Caki2 (cell line): ENCODE measurements at places on chromosomes 2 and 18.

DNA sequence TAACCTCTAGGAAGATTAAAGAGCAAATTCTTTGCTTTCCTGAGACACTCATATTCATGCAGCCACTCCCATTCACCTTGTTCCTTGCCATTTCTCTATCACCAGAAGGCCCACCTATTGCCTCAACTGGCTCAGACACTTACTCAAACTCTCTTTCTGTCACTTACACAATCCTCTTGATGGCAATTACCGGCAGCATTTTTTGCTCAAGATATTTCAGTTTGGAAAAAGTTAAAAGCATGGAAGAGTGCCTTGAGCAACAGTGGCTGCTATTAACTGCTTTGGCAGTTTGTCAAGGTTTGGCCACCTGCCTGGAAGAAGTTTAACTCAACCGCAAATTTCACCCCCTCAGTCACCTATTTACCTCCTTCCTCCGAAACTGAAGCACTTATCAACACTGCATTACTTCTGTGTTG lies 1104.0 kb upstream of the PIK3C3 start:
- DNase-seq, result no peak

- peak; percentile 74 for DNase-seq
Observed at GRCh38 chr2:222318026-222318711, 19.4 kb upstream of the PAX3 start.

DNA sequence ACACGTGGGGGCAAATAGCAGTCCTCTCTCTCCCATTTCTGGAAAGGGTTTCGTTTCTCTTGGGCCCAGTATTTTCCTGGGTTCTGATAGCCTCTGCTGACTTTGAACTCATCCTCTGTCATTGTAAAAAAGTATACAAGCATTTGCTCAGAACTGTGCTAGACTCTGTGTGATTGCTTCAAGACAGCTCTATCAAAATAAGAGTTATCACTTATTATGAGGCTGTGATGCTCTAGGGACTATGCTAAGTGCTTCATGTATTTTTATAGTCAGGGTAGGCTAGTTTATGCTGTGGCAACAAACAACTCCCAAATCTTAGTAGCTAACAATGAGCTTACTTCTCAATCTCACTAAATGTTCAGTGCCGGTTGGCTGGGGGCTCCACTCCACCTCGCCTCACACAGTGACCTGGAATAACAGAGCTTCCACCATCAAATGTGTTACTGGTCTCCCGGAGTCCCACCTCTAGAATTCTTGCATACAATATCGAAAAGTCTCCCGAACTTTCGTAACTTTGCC lies 110.8 kb upstream of the CDC42EP3 start:
- no peak for DNase-seq

- DNase-seq, result no peak
Observed at GRCh38 chr2:180012523-180012922, 5.4 kb upstream of the CWC22 start.

DNA sequence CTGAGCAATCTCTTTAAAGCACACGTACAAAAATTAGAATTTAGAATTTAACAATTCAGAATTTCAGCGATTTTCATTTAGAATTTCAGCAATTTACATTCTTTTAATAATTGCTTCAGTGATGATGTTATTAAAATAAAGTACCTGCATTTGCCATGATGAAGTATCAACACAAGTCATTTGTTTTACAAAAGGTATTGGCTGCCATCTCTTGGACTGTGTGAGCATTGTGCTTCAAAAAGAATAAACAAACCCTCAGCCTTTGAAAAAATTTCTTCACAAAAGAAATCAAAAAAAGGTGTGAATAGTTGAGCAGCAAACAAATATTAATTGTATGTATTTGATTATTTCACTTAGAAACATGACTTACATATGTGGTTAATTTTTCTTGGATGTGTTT lies 27.1 kb upstream of the ZC3H15 start:
- DNase-seq, result no peak
